Nasal cavity respiratory epithelium epithelial cell of viscerocranial mucosa (primary cell): ENCODE measurements at places on chromosomes 2 and 18. TPM values are rescaled to one million over a fixed set of nuclear protein-coding genes. Genes with fewer than 3 reads are reported as not detected.

EML6 gene
- total RNA-seq = 1.7 and 1.9 TPM in 2 replicates

SFXN5 gene
- 3.4 and 13.8 TPM in 2 replicates for total RNA-seq

LYPD6 gene
- 1.4 TPM in 2 replicates for total RNA-seq

HTR2B gene
- not detected in 2 replicates for total RNA-seq

CPLX4 gene
- not detected in 2 replicates for total RNA-seq
